ENCODE measurements at places on chromosomes 7 and 10. TPM values are rescaled to one million over a fixed set of nuclear protein-coding genes. Genes with fewer than 3 reads are reported as not detected.
A peak's percentile ranks its signal among the peaks of the same experiment; 100 is the strongest.

DNA sequence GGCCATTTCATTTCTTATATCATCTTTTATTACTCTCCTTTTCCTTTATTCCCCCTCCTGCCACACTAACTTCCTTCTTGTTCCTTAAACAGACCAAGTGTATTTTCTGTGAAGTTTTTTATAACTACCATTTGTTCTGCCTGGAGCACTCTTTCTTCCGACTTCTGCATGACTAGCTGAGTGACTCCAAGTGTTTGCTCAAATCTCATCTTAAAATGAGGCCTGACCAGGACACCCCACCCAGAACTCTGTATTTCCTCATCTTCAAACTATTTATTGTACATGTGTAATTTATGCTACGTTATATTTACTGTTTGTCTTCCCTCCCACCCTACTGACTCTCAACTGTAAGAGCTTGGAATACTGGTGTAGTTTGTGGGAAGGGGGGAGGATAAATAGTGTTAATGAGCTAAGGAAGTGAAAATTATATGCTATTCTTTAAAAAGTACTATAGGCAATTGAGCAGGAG lies 3.2 kb downstream of the MINDY3 start:
- DNase-seq: no peak
- H3K27me3 ChIP-seq: no peaks in the 10 kb centered on the region
- H3K4me1 ChIP-seq: peaks cover 33% of the 10 kb centered on the region

DNA sequence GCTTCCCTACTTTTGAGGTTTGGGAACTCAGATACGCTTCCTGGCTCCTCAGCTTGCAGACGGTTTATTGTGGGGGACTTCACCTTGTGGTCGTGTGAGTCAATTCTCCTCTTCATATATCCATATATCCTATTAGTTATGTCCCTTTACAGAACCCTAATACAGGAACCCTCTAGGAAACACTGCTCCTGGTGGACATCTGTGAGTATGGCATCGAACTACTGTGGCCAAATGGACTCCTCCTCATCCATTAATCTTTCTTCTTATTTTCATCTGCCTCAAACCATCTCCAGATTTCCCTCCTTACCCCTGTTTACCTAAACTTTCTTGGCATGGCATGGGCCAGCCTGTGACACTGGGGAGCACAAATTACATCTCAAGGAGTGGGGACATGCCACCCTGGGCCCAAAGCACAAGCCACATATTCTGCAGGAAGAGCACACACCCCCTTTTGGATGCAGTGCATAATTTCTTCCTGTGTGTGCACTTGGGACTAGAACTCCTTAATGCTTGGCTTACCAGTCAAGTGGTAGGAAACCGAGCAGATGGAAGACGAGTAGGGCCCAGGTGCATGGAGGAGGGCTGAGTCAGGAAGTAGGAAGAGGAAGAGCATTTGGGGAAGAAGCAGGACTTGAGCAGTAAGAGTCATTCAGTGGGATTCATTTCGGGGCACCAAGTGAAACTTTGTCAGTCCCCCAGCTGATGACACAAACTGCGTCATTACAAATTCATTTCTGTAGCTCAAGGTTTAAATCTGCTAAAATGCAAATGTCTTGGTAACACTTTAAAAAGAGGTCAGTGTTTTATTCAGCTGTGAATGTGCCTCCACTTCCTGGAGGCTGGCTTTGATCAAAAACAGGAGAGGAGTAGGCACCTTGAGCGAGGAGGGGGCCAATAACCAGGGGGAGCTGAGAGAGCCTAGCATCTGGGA lies 80.8 kb upstream of the PLXNA4 start:
- DNase-seq: peak; percentile 37
- no peak overlapping the region for H3K4me3 ChIP-seq
- no peaks in the 10 kb centered on the region for H3K36me3 ChIP-seq
- peaks cover 7% of the 10 kb centered on the region for H3K27me3 ChIP-seq

- H3K27me3 ChIP-seq: peaks cover 23% of the 10 kb centered on the region
- H3K27ac ChIP-seq: no peak overlapping the region
- no peak for DNase-seq
- H3K4me1 ChIP-seq: no peaks in the 10 kb centered on the region
- no peak overlapping the region for H3K4me3 ChIP-seq
- H3K36me3 ChIP-seq: no peaks in the 10 kb centered on the region
Observed at GRCh38 chr7:156620291-156620675, 20.3 kb upstream of the RNF32 start.

The NUTM2B gene
- total RNA-seq: not detected

DNA sequence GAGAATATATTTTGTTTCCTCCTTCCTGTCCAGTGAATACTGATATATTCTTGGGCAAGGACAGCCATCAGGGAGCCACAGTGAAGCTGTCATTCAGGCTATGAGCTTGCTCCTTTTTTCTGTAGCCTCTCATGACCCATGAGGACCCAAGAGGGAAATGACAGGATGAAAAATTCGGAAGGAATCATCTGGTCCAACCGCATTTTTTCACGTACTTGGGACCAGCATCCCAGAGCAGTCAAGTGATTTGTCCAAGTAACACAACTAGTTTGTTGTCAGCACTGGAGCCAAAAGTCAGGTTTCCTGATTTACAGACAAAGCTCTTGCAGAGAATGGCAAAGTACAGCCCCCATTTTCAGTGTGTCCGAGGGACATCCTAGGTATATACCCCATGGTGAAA lies 47.2 kb upstream of the AGBL3 start:
- no peak overlapping the region for H3K4me3 ChIP-seq
- H3K4me1 ChIP-seq: peaks cover 54% of the 10 kb centered on the region
- H3K27ac ChIP-seq: 0 out of 2 replicates have a peak overlapping the region, but pooled peaks have one; percentile 1
- H3K36me3 ChIP-seq: peaks cover 88% of the 10 kb centered on the region

- peak overlapping the region; percentile 99 for H3K27ac ChIP-seq
- DNase-seq: peak; percentile 89
- no peak overlapping the region for H3K4me3 ChIP-seq
- H3K27me3 ChIP-seq: no peaks in the 10 kb centered on the region
- H3K4me1 ChIP-seq: peaks cover 38% of the 10 kb centered on the region
Observed at GRCh38 chr10:119316729-119317097, 109.3 kb downstream of the GRK5 start.

The NODAL gene
- total RNA-seq: not detected

DNA sequence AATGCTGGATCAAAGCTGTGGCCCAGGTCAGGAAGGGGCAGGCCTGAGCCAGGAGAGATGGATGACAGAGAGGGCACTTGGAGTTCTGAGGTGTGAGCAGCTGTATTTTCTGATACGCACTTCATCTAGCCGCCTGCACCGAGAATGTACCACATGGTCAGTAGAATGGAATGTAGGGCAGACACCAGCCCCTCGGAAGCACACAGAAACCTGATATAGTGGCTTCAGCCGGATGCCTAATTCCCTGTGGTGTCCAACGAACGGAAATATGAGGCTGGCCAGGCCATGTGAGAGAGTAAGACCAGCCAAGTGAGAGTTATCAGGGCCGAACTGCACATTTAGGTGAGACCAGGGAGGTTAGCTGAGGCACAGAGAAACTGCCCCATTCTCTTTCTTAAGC lies 46.7 kb upstream of the PLCE1 start:
- no peaks in the 10 kb centered on the region for H3K27me3 ChIP-seq
- H3K36me3 ChIP-seq: no peaks in the 10 kb centered on the region
- no peak overlapping the region for H3K4me3 ChIP-seq
- no peaks in the 10 kb centered on the region for H3K4me1 ChIP-seq
- H3K27ac ChIP-seq: no peak overlapping the region

Measured in GM23248 (cell line).